ENCODE measurements at places on chromosomes 4 and X. TPM values are rescaled to one million over a fixed set of nuclear protein-coding genes. Genes with fewer than 3 reads are reported as not detected.

Gene IGSF1
- not detected for total RNA-seq

Gene AFM
- total RNA-seq = not detected

GRCh38 chrX:40877887-40878286 lies 142.5 kb upstream of the MED14 start:
- peak; percentile 23 for DNase-seq

- no peak for DNase-seq
Observed at GRCh38 chr4:16896881-16897750, 1.3 kb downstream of the LDB2 start.

DNA sequence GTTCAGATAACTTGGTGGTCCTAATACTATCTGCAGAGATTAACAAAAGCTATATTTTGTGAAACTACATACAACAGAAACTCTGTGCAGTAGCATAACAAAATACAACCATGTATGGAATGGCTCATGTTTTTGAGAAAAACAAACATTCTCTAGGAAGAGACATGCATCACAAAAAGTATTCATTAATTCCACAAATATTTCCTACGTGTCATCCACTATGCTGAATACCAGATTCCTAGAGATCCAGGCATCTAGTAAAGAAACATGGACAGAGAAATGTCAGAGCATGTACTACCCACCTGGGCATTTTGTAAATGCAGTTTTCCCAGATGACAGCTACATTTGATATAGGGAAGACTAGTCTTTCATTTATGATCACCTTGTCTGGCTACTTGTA lies 248.1 kb downstream of the OPHN1 start:
- DNase-seq = no peak

- DNase-seq = no peak
Observed at GRCh38 chrX:48918301-48918642, 552 bp downstream of the PIM2 start.

DNA sequence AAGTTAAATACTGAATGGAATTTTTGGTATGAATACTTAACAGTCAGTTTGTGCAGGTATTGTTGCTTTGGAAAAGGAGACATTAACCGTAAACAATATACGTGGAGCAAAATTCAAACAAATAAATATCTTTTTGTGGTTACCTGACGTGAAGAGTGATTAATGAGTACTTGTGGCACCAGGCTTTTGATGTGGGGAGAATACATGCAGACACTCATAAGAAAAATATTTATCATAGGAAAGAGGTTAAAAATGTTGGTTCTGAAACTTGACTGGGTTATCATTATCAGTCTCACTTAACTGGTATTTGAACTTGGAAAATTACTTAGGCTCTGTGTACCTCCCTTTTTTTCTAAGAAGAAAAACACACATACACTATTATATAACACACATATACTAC lies 136.4 kb upstream of the NDST4 start:
- peak; percentile 75 for DNase-seq

- no peak for DNase-seq
Observed at GRCh38 chrX:48957477-48957826, at the start of gene OTUD5. Gene OTUD5 (minus strand): TSS chrX:48957607. CDS start chrX:48957570, 37 bp downstream.

- DNase-seq = peak; percentile 2
Observed at GRCh38 chrX:26442340-26442739, 226.4 kb downstream of the MAGEB5 start.

DNA sequence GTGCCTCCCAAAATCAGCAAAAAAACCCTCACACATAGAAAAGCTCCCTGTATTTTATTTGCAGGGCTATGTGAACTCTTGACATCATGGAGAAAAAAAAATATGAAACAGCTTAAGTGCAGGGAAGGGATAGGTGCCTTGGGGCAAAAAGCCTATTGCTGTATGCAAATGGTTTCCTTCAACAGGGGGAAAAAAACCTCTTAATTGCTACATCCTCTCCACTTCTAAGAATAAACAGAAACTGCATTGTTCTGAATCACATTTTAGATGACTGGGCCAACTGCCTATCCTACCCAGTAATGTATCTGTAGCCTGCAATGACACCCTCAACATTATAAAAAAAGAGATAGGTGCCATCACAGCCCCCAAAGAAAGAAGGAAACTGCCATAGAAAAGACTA lies 229.4 kb upstream of the GALNTL6 start:
- no peak for DNase-seq

DNA sequence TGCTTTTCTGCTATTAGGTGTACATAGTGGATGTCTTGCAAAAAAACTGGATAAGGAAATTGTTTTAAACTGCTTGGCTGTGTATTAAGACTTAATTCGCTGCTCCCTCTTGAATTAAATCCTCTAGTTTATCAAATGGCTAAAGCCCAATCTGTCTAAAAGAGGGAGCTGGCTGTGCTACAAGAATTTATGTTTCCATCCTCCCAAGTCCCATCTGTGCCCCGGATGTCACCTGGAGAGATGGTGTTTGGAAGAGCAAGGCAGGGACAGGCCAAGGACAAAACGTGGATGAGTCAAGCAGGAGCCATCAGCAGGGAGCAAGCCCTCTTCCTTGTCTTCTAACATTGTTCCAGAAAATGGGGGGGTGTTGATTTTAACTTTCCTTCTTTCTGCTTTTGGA lies 171.3 kb upstream of the LCORL start:
- no peak for DNase-seq
